ENCODE measurements at places on chromosomes 3 and 15.

- peak; percentile 85 for DNase-seq
These were observed 190.7 kb upstream of the NDN start for GRCh38 chr15:23877502-23878412.

DNA sequence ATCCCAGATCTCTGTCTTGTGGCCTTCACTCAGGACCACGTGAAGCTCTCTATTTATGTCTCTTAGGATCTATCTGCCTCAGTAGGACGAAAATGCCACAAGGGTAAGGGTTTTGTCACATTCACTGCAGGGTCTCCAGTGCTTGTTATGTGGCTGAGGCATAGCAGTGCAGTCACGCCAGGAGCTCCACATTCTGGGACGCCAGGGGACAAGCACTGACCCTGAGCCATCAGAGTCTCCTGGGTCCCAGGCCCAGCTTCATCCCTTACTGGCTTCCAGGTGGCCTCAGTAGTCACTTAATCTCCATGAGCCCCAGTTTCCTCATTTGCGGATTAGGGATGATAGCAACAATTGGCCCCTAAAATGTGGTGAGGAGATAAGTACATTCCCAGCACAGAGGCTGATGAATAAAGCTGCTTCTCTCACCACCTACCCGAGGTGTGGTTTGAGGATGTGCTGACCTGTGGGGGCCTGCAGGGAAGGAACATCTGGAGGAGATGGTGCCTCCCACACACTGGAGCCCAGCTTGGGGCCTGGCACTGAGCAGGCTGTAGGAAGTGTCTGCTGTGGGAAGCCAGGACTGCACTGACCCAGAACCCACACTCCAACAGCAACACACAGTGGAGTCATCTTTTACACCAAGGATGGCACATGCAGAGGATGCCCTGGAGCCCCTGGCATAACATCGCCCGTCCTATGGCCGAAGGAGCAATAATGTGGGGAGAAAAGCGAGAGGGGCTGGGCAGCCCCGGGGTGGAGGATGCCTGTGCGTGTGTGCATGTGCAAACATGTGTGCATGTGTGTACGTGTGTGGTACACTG, 93.2 kb upstream of the IQSEC1 start:
- DNase-seq, result no peak

DNA sequence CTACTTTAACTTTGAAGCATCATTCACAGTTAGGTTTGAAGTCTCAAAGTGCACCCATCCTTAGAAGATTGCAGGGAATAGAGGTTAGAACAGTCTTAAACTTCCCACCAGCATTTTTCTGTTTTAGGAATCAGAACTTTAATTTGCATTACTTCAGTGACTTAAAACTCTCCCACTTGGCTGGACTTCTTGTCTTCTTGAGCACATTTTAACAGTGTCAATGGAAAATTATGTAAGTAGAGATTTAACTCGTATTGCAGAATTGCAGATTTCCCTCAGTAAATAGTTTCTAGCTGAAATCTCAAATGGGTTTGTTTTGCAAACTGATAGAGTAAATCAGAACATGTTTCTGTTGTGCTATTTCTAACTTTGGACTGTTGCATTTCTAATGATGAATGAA, 369.6 kb downstream of the OTOL1 start:
- DNase-seq, result no peak

DNA sequence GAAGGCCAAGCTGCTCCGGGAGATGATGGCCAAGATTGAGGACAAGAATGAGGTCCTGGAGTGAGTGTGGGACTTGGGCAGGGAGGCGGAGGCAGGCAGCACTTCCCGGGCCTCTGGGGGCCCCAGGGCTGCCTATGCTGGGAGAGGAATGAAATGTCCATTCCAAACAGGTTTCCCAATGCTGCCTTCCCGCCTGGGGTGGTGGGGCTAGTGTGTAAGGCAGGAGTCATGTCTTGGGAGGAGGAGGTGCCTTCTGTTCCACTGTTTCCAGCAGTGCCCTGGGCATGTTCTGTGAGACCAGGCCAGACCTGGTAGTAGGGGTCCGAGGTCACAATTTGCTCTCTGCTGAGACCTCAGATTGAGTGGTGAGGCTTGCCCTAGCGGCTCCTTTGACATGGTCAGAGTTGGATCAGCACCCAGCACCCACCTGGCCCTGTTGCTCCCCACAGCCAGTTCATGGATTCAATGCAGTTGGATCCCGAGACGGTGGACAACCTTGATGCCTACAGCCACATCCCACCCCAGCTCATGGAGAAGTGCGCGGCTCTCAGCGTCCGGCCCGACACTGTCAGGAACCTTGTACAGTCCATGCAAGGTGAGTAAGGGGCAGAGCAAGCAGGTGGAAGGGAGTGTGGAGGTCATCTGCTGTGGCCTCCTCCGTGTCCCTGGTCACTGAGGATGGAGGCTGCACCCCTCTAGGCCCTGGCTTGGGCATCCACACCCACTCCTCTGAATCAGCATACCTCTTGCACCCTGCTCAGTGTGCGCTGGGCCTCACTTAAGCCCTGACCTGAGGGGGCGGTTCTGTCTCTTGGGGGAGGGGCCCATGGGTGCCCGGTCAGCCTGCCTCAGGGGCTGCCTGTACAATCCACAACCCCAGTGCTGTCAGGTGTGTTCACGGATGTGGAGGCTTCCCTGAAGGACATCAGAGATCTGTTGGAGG, 27.3 kb downstream of the PTPN23 start:
- DNase-seq, result no peak

DNA sequence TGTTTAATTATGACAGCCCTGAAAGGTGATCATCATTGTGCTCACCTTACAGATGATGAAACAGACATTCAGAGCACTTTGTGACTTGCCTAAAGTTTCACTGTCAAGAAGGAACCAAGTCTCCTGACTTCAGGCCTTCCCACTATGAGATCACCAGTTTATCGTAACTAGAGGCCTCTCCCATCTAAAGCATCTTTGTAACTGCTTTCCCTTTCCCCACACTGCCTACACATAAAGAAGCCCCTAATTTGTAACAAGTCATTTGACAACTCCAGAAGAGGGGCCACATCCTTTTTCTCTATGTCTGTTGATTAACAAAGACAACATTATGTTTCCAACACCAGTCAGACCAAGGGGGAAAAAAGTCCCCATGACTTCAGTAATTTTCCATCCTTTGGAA, 1.1 kb downstream of the KLHL6 start:
- DNase-seq, result no peak

DNA sequence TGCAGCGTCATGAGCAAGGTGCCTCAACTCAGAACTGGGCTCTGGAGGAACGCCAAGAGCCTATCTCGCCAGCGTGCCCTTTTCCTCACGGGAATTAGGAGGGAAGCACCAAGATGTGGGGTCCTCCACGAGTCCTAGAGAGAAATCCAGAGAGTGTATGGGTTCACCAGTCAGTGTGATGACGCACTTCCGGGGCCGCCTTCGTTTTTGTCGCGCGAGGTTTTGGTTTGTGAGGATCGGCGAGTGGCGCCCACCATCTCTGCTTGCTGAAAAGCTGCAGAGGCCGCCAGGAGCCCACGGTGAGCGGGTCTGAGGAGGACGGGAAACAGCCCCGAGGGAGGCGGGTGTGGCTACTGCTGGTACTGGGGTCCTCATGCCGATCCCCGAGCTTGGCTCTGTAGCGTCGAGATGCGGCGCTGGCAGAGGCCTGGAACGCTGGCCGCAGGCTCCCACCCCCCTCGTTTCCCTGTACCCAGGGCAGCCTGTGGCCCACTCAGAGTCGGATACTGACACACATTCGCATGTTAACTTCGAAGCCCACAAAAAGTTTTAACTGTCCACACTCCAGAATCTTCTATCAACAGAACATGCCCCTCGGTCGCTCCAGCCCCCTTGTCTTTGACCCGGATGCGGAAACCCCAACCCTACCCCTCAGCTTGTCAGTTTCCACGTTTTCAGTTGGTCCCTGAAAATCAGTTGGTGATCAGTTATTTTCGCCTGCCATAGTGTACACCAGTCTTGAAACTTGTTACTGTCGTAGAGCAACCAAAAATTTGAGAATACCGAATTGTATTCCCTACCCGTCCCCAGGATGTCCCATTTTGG, 30.4 kb downstream of the ZNF662 start:
- no peak for DNase-seq

GRCh38 chr15:77548589-77549557, 83.8 kb downstream of the LINGO1 start:
- no peak for DNase-seq

DNA sequence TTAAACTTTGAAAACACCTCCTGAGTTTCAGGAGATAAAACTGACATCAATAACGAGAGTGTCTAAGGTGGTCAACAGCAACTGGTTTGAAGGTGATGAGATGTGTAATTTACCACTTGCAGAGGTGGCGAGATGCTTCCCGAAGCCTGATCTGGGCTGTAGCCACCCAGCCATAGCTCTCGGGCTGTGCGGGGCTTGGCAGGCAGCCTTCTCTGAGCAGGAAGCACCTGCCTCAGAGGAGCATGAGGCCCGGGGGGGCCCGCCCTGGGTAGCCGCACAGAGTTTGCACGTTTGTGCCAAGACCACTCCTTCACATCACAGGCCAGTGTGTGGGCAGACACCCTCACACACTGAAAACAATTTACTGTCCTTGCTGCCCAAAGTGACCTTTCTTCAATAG, 220.3 kb downstream of the CACNA2D3 start:
- no peak for DNase-seq

GRCh38 chr15:70156671-70157271, 59.1 kb upstream of the TLE3 start:
- DNase-seq, result no peak

DNA sequence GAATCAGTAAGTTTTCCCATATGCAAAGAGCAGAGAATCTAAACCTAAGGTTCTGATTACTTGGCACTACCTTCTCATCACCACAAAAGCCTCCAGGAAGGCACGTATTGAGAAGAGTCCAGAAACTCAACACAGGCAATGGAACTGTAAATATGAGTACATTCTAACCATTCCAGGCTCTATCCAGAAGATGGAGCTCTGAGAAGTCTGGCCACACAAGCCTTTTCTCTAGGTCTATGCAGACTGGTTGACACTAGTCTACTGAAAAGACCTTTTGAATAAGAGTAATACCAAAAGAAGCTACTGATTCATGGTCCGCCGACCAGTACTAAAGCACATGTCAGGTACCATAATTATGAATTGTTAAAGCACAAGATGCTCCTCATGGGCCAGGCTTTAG, 12.2 kb upstream of the NCKIPSD start:
- DNase-seq, result no peak

- DNase-seq, result peak; percentile 45
These were observed 333.0 kb upstream of the SEMA6D start for GRCh38 chr15:47384341-47384740.

DNA sequence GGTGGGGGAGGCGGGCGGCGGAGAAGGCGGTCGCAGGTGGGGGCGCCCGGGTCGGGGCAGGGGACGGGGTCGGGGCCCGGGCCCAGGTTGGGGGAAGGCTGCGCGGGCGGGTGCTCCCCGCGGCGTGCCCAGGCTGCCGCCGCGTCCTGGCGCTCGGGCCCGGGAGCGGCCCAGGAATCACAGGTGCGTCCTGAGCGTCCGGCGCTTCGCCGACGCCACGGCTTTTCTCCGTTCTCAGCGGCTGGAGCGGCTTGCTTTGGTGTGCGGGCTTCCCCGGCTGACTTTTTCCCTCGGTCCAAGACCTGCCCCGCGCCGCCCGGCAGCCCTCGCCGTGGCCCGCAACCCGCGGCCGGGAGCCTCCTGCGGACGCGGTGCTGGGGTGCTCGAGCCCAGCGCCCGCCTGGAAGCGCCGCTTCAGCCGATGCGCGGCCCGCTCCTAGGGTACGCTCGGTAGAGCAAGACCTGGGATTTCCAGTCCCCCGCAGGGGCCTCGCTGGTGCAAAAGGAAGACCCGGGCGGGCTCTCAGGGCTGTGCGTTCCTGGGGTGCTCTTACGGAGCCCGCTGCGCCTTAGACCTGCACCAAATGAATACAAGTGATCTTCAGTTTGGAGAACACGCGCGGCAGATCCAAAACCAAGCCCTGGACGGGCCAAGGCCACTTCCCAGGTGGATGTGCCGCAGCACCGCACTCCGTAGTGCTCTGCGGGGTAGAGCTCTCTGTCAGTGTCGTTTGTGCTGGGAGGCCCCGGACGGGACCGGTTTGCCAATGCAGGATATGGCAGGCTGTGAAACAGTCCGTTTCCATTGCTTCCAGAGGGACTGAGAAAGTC, 639 bp downstream of the NIPA1 start:
- DNase-seq, result peak; percentile 44

DNA sequence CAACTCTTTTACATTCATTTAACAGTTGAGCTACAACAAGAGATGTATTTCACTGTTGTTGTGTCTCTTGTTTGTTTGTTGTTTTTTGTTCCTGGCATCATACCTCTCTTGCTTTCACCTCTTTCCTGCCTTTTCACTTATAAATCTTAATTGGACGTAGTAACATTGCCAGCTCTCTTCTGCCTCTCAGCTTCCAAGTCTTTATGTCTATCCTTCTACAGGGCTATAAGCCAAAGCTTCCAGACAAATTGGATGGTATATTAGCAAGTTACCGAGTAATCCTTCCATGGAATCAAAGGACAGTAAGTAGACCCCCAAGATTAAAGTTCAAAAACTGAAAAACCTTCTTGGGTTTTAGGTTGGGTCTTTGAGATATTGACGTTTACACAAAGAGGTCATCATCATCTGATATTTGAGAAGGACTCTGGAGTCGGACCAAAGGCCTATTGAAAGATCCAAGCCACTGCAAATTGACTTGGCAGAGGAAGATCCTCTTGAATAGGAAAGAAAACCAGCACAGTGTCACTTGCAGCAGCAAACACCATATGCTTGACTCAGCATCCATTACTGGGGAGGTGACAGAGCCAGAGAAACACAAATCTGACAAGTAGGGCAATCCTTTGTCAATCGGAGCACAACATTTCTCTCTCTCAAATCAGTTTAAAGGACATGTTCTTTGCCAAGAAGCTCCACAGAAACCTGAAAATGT, 648.5 kb upstream of the NR2F2 start:
- no peak for DNase-seq

Data from glutamatergic neuron (in vitro differentiated cells).